ENCODE measurements at places on chromosomes 2 and 18.

- DNase-seq = no peak
- H3K4me3 ChIP-seq = no peak overlapping the region
- no peaks in the 10 kb centered on the region for H3K4me1 ChIP-seq
- H3K27me3 ChIP-seq = no peaks in the 10 kb centered on the region
Measured at GRCh38 chr18:42882122-42882521, 233.4 kb downstream of the RIT2 start.

GRCh38 chr2:236865052-236865451, 220.6 kb upstream of the COPS8 start:
- no peaks in the 10 kb centered on the region for H3K4me1 ChIP-seq
- peaks cover under 1% of the 10 kb centered on the region for H3K27me3 ChIP-seq
- DNase-seq = no peak
- no peaks in the 10 kb centered on the region for H3K36me3 ChIP-seq
- no peak overlapping the region for H3K27ac ChIP-seq
- H3K4me3 ChIP-seq = no peak overlapping the region

GRCh38 chr2:219430633-219431615, 3.7 kb upstream of the SPEG start:
- no peaks in the 10 kb centered on the region for H3K36me3 ChIP-seq
- H3K4me1 ChIP-seq = no peaks in the 10 kb centered on the region
- no peak for DNase-seq
- no peak overlapping the region for H3K4me3 ChIP-seq
- peaks cover 35% of the 10 kb centered on the region for H3K27me3 ChIP-seq
- H3K27ac ChIP-seq = no peak overlapping the region

DNA sequence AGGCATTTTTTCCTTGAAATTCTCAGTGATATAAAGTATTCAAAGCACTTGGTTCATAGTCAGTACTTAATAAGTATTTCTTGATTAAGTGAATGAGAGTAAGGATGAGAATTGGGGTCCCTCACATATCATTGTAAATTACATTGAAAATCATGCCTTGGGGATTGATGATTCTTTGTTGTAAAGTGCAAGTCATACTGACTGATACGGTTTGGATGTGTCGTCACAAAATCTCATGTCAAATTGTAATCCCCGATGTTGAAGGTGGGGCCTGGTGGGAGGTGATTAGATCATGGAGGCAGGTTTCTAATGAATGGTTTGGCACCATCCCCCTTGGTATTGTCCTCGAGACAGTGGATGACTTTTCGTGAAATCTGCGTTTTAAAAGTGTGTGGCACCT, 385.9 kb downstream of the DLGAP1 start:
- DNase-seq = no peak
- H3K4me1 ChIP-seq = no peaks in the 10 kb centered on the region
- no peak overlapping the region for H3K27ac ChIP-seq
- no peaks in the 10 kb centered on the region for H3K27me3 ChIP-seq

DNA sequence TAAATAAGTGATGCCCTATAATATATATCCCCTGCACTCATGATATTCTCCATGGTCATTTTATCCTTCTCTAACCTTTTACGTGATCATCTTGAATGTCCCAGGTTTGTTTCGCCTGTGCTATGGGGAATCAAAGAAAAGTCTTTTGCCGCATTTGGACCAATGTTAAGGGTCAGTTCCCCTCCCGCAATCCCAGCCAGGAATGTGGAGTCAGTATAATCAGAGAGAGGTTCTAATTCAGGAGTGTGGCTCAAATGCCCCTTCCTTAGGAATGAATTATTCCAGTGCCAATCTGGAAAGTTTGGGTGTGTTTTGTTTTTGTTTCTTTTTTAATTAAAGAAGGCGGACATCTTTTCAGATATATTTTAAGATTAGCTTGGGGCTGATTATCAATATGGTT, 41.8 kb downstream of the PMS1 start:
- no peak for DNase-seq
- peaks cover 1% of the 10 kb centered on the region for H3K4me1 ChIP-seq
- H3K27me3 ChIP-seq = no peaks in the 10 kb centered on the region
- no peak overlapping the region for H3K27ac ChIP-seq

DNA sequence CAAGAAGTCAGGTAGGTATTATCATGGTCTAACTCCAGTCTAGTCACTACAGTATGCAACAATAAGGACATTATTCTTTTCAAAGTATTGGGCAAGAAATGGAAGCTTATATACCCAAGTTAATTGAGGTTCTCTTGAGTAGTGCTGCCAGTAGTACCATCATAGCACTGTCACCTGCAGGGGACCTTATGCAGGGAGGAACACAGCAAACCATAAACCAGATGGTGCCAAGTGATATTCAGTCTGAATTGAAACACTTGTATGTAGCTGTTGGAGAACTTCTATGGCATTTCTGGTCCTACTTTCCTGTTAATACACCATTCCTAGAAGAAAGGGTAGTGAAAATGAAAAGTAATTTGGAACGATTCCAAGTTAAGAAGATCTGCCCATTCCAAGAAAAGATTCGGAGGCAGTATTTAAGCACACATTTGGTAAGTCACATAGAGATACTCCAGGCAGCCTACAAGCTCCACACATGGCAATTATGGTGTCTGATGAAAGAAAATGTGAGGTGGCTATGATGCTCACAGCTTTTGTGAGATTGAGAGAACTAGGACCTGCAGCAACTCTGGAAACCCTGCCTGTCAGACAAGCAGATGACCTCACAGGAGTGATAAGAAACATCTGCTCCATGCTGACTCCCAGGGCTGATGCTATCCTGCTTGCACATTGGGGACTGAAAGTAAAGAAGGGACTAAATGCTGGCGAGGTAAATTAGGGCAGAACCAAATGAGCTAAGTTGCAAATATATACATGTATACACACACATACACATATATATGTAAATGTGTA, 174.7 kb downstream of the MC4R start:
- no peak overlapping the region for H3K27ac ChIP-seq
- H3K36me3 ChIP-seq = no peaks in the 10 kb centered on the region
- no peak overlapping the region for H3K4me3 ChIP-seq
- peaks cover 3% of the 10 kb centered on the region for H3K4me1 ChIP-seq
- peaks cover 2% of the 10 kb centered on the region for H3K27me3 ChIP-seq

GRCh38 chr2:154193246-154193645, 321.5 kb downstream of the GALNT13 start:
- H3K4me1 ChIP-seq = no peaks in the 10 kb centered on the region
- H3K4me3 ChIP-seq = no peak overlapping the region
- no peaks in the 10 kb centered on the region for H3K27me3 ChIP-seq
- no peak for DNase-seq
- H3K27ac ChIP-seq = no peak overlapping the region
- no peaks in the 10 kb centered on the region for H3K36me3 ChIP-seq

- no peaks in the 10 kb centered on the region for H3K27me3 ChIP-seq
- H3K36me3 ChIP-seq = no peaks in the 10 kb centered on the region
Measured at GRCh38 chr2:137837830-137838229, 126.4 kb upstream of the HNMT start.

DNA sequence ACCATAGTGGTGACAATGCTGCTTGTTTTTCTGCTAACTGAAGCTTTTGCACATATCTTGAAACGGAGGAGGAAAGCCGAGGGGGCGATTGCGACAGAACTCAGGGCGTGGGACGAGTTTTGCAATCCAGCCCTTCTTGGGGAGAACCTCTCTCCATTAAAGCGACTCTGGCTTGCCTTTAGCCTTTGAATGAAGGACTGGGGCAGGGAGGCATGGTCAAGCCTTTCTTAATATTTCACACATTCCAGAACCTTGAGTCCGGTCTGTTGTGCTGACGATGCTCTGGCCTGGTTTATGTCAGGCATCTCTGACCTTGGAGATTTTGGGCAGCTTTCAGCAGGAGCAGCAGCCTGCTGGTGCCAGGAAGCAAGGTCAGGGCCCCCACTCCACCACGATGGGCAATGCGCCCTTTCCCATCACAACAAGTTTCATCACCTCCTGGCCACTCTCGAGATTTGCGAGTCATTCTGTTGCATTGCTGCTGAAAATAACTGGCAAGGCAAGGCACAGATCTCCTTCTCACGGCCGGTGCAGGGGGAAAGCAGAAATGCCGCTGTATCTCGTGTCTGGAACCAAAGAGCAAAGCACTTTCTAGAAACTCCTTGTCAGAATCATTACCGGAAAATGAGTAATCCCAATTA, 10.8 kb downstream of the EMILIN2 start:
- no peak for DNase-seq
- peaks cover 17% of the 10 kb centered on the region for H3K4me1 ChIP-seq
- H3K4me3 ChIP-seq = no peak overlapping the region
- H3K27ac ChIP-seq = no peak overlapping the region

- no peak overlapping the region for H3K27ac ChIP-seq
- peaks cover 5% of the 10 kb centered on the region for H3K4me1 ChIP-seq
- peaks cover 17% of the 10 kb centered on the region for H3K27me3 ChIP-seq
- H3K36me3 ChIP-seq = no peaks in the 10 kb centered on the region
- DNase-seq = no peak
Measured at GRCh38 chr18:77198663-77199062, 51.0 kb upstream of the GALR1 start.

DNA sequence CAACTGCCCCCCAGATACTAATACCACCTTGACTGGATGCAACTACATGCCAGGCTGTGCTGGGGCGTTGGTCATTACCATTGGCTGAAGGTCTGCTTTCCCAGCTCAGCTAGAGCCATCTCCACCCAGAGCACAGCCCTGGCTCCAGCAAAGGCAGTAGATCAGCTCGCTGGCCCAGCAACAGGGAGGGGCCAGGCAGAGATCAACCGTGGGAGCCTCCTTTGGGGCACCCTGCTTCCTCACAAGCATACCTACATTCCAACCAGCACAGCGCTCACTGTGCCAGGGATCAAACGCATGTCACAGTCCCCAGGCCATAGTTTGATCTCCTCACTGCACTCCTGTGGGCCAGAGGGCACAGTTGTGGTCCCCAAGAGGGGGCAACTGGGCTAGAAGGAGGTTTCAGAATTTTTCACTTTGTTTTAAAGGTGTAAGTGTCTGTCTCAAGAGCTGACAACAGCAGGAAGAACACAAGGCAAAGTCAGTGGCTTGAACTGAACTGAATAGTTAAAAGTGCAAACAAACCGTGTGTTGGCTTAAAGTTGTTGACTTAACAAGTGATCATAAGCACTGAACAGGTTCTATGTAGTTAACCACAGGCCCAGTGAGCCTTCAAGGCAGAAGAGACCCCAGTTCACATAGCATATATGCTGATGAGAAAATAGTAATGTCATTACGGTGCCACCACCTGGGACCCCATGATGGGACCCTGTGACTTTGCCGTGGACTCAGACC, 70.1 kb upstream of the BZW1 start:
- H3K27ac ChIP-seq = no peak overlapping the region
- H3K27me3 ChIP-seq = peaks cover 2% of the 10 kb centered on the region
- no peak for DNase-seq
- H3K4me1 ChIP-seq = no peaks in the 10 kb centered on the region
- H3K4me3 ChIP-seq = no peak overlapping the region

DNA sequence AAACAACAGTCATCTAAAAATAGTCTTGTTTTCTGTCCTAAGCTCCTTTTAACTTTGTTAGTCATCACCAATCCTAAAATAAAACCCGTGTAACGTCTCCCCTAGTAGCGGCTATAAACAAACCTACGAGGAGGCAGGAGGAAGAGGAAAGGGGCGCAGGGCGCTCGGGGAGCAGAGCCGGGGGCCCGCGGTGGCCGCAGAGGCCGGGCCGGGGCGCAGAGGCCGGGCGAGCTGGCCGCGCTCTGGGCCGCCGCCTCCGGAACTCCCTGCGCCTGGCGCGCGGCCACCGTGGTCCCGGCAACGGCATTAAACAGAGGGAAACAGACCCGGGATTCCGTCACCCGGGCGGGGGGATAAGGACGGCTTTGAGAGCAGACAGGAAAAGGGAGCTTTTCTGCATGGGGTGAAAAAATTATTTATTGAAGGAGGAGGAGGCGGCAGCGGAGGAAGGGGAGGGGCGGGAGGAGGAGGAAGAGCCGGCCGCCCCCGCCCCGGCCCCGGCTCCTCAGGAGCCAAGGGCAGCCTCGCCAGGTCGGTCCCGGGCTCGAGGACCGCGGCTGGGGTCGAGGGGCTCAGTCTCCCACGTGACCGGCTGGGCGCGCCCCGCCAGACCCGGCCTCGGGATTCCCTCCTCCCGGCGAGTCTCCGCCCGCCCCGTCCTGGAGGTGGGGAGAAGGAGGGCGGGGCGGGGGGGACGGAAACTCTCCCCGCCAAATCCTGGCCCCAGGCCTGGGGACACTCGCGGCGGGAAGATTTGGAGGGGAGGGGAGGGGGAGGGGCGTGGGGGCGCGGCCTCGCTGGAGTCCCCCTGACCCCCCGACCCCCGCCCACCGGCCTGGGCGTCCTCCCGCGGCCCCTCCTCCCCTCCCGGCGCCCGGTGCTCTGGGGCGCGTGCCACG, 1.8 kb upstream of the NFATC1 start:
- peaks cover 22% of the 10 kb centered on the region for H3K4me1 ChIP-seq
- H3K27ac ChIP-seq = peak overlapping the region; percentile 77
- peaks cover 32% of the 10 kb centered on the region for H3K27me3 ChIP-seq
- peak; percentile 46 for DNase-seq
- H3K4me3 ChIP-seq = peak overlapping the region; percentile 84

GRCh38 chr2:122203523-122203922, 448.1 kb downstream of the TSN start:
- no peaks in the 10 kb centered on the region for H3K36me3 ChIP-seq
- no peak for DNase-seq
- H3K27ac ChIP-seq = no peak overlapping the region
- H3K27me3 ChIP-seq = no peaks in the 10 kb centered on the region
- no peaks in the 10 kb centered on the region for H3K4me1 ChIP-seq
- no peak overlapping the region for H3K4me3 ChIP-seq

DNA sequence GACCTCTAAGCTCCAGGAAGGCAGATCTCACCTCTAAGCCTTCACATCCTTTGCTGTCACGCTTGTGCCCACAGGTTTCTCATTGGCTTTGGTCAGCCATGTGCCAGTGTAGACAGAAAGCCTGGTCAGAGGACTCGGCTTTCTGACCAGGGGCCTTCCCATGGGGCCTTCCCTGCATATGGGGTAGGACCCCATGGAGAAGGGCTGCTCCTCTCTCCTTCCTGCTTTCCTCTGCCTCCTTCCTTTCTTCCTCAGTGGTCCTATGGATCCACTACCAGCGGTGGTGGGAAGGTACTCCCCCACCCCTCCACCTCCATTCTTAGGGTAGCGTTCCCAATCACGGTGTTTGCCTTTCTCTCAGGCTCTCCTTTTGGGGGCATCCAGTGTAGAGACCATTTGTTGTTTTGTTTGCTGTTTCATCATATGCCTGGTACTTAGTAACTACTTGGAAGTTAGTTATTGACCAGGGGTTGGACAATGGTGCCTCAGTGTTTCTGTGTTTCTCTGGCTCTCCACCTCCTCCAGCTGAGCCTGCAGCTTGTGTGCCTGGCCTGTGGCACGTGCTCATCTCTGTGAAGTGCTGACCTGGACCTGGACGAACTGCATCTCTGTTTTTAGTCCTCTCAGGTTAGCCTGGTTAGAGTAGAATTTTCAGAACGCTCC, 71.6 kb downstream of the ZNF407 start:
- DNase-seq = no peak
- H3K36me3 ChIP-seq = peaks cover 1% of the 10 kb centered on the region
- H3K27me3 ChIP-seq = no peaks in the 10 kb centered on the region
- no peaks in the 10 kb centered on the region for H3K4me1 ChIP-seq

- no peak for DNase-seq
- peaks cover 32% of the 10 kb centered on the region for H3K36me3 ChIP-seq
- no peak overlapping the region for H3K4me3 ChIP-seq
- no peaks in the 10 kb centered on the region for H3K27me3 ChIP-seq
Measured at GRCh38 chr2:191693166-191693565, 15.2 kb downstream of the NABP1 start.
